ENCODE measurements at places on chromosomes 4 and X.

DNA sequence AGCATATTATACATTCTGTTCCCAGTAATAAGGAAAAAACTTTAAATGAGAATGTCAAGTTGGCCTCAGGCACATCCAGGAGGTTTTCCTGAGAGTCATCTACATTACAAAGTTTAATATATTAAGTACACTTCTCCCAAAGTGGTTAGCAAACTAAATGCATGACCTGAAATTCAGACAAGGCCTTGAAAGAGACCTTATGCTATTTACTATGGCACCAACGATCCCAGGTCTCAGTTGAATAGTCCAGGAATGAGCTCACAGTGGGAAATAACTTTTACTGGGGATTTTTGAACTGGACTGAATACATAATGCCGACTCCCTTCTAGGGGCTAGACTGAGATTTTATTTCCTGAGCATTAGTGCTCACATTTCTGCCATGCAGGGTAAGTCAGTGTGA, 1577.5 kb upstream of the PCDH7 start:
- DNase-seq = no peak

- no peak for DNase-seq
Observed at GRCh38 chr4:7845493-7846128, 94.0 kb downstream of the AFAP1 start.

DNA sequence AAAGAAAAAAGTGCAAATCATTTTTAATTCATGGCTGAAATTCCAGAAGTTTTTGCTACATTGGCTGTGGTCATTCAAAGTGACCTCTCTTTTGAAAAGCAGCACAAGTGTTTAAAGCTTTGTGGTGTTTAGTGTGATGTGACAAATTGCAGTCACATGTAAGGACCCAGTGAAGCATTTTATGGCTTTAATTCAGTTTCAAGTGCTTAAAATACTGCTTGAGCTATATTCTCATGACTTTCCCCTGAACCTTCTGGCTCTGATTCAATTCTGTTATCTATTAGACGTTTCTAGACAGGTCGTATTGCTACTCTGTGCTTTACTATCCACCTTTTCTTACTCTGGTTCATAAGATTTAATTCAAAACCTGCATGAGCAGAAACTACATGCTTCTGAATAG, 105.8 kb downstream of the FAT4 start:
- DNase-seq = no peak

DNA sequence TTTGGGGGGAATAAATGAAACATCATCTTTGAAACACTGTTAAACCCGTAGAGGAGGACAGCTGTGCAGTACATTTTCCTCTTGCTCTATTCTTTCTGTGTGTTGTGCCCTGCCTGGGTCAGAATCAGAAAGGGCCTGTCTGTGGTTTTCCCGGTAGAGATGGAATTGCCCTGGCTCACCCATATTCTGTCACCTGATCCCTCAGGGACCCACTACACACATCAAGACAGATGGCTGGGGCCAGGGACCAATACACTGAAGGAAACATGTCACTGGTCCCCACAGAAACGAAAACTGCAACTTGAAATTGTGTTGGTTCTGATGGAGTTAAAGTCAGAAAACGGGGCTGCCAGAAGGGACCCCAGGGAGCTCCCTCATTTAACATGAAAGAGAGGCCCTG, 114.9 kb downstream of the ZNF827 start:
- DNase-seq = no peak

GRCh38 chr4:6772223-6772928, 10.2 kb upstream of the KIAA0232 start:
- no peak for DNase-seq

- no peak for DNase-seq
Observed at GRCh38 chr4:7988437-7988836, 48.8 kb upstream of the AFAP1 start.

Data from stimulated activated CD4-positive, alpha-beta T cell treated with anti-CD3 and anti-CD28 coated beads, Interleukin-1b, Interleukin-23, amount 100 ng/mL, for 1 hour (primary cell).